Kasumi-1 (cell line): ENCODE measurements at places on chromosomes 16 and 17.

DNA sequence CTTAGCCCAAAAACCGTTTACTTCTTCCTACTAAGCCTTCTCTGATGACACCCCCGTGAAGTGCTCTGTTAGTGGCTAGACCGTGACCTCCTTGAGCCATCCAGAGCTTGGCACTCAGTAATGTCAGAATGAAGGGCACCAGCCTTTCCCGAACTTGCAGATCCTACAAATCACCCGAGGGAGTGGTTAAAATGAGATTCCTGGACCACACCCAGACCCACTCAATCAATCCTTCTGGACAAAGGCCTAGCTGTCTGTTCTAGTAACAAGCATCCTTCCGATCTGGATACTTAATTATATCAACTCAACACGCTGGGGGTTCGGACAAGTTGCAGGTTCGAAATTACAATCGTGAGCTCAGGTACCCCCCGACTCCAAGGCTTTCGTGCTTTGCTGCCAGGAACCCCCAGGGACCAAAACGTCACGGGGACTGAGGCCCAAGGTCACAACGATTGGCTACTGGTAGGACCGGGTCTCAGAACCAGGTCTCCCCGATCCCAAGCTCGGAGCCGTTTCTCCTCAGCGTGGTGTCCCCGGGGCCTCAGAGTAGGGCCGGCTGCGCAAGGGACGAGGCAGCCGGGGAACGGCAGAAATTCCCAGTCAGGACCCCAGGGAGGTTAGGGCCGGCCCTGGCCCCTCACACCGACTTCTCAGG, 527 bp downstream of the CIAPIN1 start:
- peak; percentile 45 for DNase-seq

DNA sequence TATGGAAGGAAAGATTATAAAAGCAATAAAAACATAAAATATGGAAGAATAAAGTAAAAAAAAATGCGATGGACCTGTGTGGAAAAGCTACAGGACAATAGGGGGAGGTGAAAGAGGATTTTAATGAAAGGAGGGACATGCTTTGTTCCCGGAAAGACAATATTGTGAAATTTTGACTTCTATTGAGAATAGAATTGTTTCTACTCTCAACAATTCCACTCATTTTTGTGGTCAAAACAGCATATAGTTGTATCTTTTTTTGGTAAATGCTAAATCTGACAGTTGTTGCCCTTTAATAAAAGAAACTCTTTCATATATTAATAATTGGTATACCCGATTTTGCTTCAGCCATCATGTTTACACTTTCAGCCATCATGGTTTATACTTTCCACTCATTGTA, 22.9 kb upstream of the APPBP2 start:
- DNase-seq = no peak

- DNase-seq = no peak
Observed at GRCh38 chr16:64440421-64440831, 681.4 kb downstream of the CDH11 start.

DNA sequence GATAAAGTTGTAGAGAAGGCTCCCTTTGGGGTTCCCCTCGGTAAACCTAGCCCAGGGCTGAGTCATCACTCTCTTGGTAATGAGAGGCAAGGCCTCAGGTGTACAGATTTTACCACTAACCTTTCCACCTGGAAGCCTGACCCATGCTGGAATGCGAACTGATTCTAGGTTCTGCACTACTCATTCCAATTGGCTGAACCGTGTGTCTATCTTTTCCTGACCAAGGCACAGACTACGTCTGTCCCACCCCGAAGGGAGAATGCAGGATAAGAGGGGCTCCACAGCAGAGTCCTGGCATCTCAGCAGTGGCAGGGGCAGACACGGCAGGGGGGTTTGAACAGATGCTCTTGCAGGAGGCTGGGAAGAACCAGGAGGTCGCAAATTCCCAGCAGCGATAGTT, 65.4 kb upstream of the B4GALNT2 start:
- DNase-seq = no peak

GRCh38 chr16:10070591-10070990, 111.6 kb downstream of the GRIN2A start:
- DNase-seq = no peak

GRCh38 chr17:27849474-27850185, 43.5 kb downstream of the LYRM9 start:
- no peak for DNase-seq

- no peak for DNase-seq
Observed at GRCh38 chr16:27514806-27515205, 34.9 kb downstream of the GTF3C1 start.

DNA sequence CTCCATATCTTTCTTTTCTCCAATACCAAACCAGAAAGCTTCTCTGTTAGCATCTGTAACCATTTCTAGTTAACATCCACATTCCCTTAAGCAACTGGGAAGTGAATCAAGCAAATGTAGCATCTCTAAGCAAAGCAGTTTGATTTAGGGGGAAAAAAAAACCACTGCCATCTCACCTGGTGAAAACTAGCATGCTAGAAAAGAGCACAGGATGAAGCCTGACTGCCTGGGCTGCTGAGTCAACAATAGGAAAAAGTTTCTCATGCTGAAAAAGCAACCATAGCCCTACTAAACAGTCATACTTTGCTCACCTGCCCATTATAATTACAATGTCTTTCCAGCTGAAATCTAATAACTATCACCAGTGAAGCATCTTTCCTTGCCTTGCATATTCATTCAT, 139.3 kb downstream of the ANKFN1 start:
- no peak for DNase-seq

- DNase-seq = no peak
Observed at GRCh38 chr16:1044460-1045309, 27.9 kb upstream of the SSTR5 start.

DNA sequence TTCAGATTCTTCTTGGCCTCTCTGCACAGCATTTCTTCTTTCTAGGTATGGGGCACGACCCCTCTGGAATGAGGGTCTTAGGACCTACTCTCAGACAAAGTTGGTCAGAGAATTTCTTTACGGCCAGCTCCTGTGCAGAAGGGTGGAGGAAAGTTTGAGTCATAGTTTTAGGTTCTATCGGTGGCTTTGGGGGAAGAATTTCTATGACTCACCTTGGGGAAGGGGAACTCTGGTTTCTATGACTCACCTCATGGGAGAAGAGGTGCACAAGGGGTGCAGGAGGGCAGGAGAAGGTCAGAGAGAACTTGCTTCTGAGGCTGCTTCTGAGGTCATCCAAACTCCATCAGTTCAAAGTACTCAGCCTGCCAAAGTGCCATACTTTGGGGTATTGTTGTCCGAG, 2.5 kb upstream of the ABCC12 start:
- DNase-seq = no peak

DNA sequence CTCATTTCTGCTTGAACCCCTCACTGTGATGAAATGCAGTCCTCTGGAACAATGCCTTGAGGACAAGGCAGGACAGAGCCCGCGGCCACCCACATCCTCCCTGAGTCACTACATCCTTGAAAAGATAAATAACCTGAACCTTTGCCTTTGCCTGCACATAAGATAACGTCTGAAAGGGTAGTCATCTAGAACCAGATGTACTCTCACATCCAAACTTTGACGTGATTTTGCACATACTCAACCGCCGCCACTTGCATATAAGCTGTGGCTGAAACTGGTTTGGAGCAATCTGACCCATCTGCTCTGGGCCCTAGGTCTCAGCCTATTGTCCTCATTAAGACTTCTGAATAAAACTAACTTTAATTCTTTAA, 252.1 kb downstream of the PHKB start:
- no peak for DNase-seq

- peak; percentile 54 for DNase-seq
Observed at GRCh38 chr16:74309789-74310781, 13.5 kb downstream of the PSMD7 start.

GRCh38 chr17:1644493-1645206, 882 bp downstream of the SCARF1 start:
- no peak for DNase-seq

DNA sequence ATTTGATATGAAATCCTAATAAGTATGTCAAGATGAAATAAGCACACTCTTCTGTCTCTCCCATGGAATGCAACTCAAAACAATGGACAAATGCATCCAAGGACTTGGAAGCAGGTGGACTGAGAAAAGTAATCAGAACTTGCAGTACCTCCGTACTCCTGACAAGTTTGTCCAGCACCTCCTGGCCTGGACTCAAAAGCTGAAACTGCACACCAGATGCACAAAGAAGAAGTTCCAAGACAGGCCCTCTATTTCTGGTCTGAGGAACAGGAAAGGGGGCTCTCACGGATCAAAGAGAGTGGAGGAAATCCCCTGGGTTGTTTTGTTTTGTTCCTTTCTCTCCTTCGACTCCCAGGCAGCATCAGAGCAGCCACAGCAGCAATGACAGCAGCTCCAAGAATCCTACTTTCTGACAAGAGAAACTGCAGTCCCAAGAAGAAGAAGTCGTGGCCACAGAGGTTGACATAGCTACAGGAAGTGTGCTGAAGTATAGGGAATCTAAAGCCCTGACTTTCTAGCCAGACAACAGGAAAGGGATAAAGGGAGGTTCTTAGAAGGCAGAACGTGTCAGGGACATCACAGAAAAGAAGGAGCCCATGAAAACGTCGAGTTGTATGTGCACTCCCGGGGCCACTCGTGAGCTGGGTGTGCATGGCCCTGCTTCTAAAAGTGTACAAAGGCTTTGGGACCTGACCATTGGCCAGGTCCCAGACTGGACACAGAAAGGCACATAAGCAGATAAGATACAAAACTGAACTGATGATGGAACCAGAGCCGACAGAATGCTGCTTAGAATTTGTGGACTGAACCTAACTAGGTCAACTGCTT, 29.3 kb downstream of the AKAP10 start:
- peak; percentile 23 for DNase-seq
